ENCODE measurements at places on chromosomes 3 and 15.

DNA sequence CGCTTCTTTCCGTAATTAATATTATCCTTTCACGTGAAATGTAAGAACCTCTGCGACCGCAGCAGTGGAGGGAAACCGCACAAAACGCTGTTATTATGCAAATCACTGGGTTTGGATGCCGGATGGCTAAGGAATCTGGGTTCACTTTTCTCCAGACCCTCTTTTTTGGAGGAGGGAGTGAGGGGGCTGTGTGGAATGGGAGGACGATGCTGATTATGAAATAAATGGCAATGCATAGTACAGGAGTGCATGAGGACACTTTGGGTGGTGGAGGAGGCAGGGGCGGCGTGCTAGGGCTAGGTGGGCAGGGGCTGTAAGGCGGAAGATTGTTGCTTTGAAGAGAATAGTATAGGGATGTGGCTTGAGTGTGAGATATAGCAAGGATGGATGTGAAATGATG, 1.8 kb downstream of the CADM2 start:
- DNase-seq: no peak

DNA sequence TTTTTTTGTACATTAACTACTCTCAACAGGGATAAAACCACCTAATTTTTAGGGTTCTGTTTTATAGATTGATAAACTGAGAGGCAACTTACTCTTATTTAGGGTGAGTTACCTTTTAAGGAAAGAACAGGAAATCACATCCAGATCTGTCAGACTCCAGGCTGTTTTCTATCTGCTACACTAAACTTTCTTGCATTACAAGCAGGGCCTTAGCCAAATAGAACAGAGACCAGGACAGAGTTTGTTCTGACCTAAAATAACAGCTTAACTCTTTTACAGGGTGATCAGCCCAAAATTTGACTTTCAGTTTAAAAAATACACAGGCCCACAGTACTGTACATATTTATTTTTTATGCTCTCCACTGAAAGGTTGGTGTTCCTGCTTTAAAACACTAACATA, 38.6 kb downstream of the SGO1 start:
- DNase-seq: no peak

DNA sequence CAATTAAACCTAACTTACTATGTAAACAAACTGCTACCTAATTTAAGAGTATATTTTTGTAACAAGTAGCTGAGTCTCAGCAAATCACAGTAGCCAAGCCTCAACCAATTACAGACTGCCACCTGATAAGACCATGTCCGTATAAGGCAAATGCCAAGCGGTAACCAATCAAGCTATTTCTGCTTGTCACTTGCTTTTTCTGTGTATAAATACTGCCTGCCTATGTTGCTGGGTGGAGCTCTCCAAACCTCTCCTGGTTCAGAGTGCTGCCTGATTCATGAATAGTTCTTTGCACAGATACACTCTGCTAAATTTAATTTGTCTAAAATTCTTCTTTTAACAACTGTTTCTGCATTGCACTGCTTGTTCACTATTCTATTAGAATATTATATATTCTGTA, 42.6 kb downstream of the ZNF148 start:
- no peak for DNase-seq

DNA sequence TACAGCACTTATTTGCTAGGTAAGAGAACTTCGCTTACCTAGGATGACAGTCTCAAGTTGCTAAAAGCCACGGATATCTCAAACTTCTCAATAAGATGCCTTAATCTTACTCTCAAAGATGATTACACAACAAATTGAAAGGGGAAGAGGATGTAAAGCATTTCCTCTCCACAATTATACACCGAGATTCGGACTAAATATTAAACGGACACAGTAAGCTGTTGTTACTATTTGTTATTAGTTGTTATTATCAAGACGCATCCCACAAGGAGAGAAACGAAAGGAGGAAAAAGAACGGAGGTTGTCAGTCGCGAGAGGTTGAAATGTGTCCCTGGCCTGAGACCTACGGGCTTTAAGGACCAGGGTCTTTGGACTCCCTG, 660 bp downstream of the ZNF106 start:
- no peak for DNase-seq

DNA sequence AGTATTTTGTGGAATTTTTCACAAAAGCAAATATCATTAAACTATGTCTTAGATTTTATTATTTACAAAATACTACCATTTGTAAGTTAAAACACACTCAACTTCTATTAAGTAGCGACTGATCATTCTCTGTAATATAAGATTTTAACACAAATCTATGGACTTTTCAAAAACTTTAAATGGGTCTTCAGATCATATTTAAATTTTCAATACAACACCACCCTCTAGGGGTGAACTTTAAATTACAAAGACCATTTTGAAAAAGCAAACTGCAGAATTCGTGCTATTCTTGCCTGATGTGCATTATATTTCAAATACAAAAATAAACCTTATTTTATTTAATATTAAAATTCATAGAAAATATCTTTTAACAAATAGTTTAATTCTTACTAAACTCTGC, 8.2 kb upstream of the VGLL4 start:
- no peak for DNase-seq

- no peak for DNase-seq
Observed at GRCh38 chr15:40110866-40111550, 2.3 kb upstream of the BMF start.

DNA sequence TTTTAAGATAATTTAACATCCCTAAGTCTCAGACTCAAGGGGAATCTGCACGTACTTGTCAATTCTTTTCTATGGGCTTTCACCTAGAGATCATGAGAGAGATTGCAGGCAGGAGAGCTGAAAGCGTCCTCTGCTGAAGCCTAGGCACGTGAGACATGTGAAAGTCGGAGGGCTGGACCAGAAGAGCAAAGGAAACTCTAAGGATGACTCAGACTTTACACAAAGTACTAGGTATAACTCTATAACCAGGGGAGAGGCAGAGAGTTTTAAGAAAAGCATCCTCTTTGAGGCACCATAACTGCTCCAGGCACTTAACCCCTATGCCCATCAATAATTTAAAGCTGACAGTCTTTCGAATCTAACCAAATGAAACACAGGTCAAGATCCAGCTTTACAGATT, 436.6 kb downstream of the VGLL3 start:
- no peak for DNase-seq

DNA sequence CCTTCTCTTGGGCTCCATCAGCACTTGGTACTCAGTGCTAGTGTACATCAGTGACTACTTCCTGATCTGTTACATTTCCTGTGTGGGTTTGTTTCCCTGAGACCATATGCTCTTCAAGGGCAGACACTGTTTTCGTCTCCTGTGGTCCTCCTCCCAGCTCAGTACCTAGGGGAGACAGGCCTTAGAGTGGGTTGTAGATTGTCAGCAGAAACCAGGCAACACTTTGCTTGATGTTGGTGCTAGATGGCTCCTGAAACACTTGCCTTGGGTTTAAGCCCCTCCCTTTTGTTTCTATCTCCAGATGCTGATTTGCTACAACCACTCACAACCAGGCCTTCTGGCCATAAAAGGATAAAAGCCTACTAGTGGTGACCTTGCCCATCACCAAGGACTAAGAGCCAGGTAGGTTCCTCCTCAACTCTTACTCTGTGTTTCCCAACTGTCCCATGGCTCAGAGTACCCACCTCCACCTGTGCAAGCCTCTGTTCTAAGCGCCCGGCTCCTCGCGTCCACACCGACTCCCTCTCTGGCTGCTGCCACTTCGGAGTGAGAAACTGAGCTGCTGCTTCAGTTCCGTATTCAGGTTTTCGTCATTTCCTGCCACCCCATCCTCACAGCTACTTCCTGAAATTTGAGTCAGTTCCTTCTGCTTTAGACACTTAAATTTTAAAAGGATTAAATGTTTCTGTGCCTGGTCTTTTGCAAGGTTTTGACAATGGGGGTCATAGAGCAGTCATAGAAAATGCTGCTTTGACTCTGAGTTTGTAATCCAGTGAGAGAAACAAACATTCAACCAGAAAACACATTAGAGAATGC, at the start of gene HCLS1:
Gene HCLS1 (minus strand): TSS at position 548 of the 816 bp plus-strand sequence. CDS start 2,556 bp downstream, outside the sequence.
- no peak for DNase-seq
